ENCODE measurements at places on chromosomes 13 and 19.

GRCh38 chr13:25923217-25924085 lies 128.4 kb downstream of the SHISA2 start:
- DNase-seq = no peak

GRCh38 chr19:48554385-48555091 lies 2.6 kb downstream of the SULT2B1 start:
- DNase-seq = no peak

DNA sequence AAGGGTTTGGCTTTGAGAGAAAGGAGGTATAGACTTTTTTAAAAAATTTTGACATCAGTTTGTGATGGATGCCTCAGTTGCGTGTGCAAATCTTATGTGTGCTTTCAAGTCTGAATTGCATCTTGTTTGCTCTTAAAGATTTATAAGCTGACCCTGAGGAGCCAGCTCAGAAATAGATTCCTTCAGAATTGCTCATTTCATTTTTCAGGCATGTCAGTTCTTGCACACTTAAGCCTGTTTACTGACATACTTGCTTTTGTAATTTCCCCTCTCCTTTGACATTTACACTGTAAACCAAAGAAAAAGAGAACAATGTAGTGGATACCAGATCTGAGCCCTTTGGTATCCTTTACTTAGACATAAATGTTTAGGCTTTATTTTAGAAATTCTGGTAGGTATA lies 87.6 kb downstream of the RNF17 start:
- no peak for DNase-seq

GRCh38 chr19:31351056-31351854 lies 2.0 kb upstream of the TSHZ3 start:
- DNase-seq = no peak

- no peak for DNase-seq
Observed at GRCh38 chr19:1907563-1908363, 2.6 kb downstream of the ADAT3 start.

DNA sequence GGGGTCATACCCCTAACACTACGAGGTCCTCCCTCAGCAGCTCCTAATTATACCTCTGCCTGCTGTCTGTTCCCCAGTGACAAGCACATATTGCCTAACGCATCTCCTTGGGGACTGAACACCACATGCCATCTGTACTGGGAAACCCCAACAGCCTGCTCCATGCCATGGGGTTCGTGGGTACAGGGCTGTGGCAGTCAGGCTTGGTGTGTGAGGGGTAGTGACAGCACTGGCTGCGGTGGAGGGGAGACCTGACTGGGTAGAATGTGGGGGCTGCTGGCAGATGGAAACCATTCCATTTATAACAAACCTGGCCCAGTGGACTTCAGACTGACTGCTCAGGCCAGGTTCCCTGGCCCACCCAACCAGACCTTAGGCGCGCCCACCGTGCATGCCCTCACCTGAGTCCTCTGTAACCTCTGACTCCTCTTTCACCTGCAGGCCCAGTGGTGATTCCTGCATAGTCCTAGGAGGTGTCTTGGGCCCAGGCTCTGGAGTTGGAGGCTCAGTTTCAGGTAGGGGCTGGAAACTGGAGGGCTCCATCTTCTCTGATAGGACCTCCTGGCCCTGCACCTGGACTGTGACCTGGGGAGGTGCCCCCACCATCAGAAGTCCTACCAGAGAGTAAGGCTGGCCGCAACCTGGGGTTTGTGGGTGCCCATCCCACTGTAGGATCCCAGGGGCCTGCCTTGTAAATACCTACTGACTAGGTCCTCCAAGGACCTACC lies 3.0 kb downstream of the MZF1 start:
- DNase-seq = no peak
